ENCODE measurements at places on chromosomes 4 and X.

GRCh38 chr4:24930151-24930550, 17.3 kb upstream of the CCDC149 start:
- DNase-seq: no peak

DNA sequence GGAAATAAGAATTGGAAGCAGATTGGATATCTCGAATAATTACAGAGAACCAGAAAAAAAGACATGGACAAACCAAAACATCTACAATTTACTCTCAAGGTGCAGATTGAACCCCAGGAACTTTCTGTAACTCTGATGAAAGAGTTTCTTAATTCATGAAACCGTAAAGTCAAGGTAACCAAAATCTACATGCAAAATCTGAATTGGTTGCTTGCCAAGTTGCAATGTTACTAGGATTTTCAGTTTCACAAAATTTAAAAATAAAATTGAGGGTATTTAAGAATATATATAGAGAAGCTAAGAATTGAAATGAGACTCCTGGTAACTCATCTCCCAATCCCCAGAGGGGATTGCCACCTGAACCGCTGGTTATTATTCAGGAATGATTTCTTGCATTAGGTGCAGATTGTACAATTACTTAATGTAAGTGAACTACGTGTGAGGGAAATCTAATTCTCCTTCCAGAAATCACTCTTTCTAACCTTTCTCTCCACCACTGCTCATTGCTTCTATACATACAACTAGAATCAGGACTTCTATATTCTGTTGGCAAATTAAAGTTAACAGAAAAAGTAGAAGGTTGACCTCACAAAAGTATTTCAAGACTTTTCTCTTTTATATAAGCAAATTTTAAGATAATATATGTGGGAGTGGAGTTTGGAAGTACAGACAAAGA, 221.5 kb upstream of the NDST4 start:
- DNase-seq: no peak

GRCh38 chr4:138861135-138861534, 154.4 kb upstream of the NOCT start:
- no peak for DNase-seq

DNA sequence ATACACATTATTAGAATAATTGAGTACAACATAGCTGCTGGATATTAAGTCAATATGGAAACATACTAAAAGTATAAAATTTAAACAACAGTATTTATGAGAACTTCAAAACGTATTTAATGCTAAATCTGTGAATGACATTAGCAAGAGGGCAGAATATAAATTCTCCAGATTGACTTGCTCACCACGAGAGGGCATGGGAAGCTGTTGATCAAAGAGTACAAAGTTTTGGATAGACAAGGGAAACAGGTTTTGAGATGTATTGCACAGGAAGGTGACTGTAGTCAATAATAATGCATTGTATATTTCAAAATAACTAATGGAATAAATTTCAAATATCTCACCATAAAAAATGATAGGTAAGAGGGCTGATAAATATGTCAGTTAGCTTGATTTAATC, 768.2 kb downstream of the CENPC start:
- no peak for DNase-seq

- no peak for DNase-seq
Measured at GRCh38 chr4:2075171-2075986, 16.3 kb downstream of the NAT8L start.

DNA sequence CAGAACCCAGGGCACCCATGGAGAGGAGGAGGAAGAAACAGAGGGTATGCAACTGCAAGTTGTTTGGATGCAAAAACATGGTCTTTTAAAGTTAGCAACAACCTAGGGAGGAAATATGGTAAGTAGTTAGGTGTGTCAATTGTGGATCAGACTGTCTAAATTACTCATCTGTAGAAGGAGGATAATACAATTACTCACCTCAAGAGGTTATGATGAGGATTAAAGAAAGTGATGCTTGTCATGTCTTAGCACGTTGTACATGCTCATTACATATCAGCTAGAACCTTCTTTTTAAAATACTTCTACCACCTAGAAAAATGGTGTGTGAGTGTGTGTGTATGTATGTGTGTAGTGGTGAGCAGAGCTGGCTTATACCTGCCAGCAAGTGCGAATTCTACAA, 2.3 kb upstream of the C1QTNF7 start:
- no peak for DNase-seq

GRCh38 chr4:88442689-88443191, 14.2 kb upstream of the HERC5 start:
- DNase-seq: no peak

- DNase-seq: peak; percentile 14
Measured at GRCh38 chr4:77385124-77385969, 220.3 kb upstream of the CXCL13 start.

DNA sequence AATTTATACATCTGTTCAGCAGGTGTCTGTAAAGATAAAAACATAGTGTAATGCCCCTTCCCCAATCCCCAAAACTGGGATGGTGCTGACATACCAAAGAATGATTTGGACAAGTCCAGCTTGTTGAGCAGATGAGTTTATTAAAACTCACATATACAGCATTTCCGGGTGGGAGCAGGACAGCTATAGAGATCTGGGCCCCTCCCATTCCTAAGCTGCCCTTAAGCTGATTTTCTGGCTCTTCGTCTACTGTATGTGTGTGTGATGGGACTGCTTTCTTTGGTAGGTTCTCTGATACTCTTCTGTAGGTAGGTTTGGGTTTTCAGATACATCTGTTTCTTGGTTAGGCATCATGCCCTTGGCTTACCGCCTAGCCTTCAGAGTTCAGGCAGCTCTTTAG, 703.7 kb upstream of the PCDH10 start:
- DNase-seq: no peak

- no peak for DNase-seq
Measured at GRCh38 chr4:23884741-23885140, 5.1 kb downstream of the PPARGC1A start.

GRCh38 chr4:70637239-70637913, 8.8 kb downstream of the ENAM start:
- no peak for DNase-seq
